ENCODE measurements at places on chromosomes 5 and 9.

DNA sequence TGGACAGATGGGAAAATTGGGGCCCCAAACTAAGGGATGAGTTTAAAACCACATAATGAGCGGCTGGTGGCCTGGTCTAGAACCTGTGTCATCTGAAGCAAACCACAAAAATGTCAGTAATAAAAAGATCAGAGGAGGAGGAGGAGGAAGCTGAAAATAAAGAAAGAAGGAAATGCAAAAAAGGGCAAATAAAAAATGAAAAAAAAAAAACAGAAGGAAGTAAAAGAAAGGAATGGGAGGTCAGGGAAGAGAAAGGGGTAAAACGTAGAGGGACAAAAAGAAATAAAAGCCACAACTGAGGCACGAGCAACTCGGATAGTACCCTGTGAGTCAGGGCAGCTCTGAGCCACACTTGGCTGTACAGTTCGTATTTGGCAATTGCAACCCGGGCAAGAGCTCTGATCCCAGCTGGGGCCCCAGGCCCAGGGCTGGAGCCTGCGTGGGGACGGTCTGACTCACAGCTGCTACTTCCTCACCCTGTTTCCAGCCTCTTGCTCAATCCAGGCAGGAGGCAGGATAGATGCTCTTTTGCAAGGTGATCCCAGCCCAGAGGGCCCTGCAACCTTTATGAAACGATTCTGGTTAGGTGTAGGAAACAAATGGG, 137.9 kb upstream of the TRIM32 start:
- no peak for DNase-seq

- no peak for DNase-seq
Observed at GRCh38 chr5:121031491-121031890, 567.4 kb downstream of the PRR16 start.

- no peak for DNase-seq
Observed at GRCh38 chr5:175335691-175336090, 108.3 kb downstream of the DRD1 start.

DNA sequence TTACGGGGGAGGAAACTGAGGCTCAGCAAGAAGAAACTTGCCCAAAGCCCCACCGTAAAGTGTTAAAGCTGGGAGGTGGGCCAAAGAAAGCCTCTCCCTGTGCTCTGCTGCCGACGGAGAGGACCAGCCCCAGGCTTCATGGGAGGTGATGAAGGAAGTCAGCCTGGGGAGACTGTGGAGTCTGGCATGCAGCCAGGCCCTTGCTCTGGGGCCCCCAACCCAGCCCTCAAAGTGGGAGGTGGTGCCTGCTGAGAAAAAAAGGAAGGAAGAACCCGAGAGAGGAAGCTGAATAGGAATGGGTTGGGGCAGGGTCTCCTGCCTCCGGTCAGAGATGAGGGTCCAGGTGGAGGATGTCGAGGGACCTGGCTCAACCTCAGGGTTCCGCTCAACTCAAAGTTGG, 3.8 kb downstream of the RNF44 start:
- no peak for DNase-seq

DNA sequence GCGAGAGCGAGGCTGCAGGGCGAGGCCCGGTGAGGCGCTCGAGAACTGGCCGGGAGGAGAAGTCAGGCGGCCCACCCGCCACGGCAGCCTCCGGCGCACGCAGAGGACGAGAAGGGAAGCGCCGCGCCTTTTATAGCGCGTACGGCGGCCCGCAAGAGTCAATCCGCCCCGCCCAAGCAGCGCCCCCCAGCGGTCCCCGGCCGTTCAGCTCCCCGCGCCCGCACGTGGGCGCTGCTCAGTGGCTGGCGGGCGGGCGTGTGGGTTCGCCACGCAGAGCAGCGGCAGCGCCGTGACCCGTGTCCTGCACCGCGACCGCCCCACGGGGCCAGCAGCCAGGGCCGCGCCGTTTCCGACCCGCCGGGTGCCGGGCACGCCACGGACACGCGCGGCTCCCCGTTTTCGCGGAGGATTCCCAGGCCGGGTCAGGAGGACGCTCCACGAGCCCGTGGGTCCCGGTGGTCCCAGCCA, 14.6 kb downstream of the LCN10 start:
- peak; percentile 91 for DNase-seq

DNA sequence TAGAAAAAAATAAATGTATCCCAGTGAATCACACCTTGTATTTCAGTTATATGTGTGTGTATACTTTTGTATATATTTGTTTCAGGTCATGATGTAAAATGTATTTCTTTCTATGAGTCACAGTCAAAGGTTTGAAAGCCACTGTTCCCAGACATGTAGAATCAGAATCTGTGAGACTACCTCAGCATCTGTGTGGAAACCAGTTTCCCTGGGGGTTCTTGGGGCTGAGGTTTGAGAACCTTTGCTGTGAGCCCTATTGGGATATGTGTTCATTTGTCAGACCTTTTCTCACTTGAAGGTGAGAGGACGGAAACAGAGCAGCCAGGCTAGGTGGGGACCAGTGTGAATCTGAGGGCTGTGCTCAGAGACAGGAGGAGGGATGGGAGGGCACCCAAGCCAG, 78.7 kb upstream of the SAP30L start:
- DNase-seq: no peak

DNA sequence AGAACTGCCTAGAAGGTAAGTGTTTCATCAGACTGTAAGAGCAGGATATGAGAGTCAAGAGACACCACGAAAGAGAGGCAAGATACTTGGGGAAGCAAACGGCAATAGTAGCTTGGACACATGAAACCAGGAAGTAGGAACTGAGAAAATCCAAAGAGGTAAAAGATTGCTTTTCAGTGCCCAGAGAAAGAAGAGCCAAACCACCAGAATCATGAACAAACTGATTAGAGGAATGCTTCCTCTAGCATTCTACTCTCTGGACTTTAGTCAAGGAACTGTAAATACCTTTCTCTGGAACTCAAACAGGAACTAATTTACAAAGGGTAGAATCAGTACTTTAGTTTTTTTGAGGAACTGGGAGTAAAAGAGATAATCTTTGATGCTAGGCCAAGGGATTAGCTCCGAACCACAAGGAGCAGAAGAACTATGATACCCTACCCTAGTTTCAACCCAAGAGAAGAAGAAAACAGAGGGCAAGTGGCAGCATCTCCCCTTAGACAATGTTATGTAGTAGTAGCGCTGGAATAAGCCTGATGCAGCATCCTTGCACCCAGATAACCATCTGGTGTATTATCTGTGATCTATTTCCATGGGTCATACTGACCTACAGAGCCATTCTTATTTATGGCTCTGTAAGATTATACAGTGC, 41.3 kb downstream of the EFCAB9 start:
- DNase-seq: no peak

DNA sequence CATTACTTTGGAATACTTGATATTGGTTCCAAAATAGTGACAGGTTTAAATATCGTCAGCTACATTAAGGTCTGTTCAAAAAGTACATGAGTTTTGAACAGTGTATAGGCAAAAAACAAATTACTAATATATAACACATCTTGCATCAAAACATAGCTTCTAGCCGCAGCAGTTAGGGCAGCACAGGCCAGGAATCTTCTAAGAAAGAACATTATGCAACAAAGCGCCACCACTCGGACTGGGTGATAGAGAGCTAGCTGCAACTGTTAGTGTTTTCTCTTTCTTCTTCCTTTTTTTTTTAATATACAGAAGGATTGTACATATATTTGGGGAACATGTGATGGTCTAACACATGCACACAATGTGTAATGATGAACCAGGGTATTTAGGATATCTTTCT, 504.5 kb downstream of the NR2F1-AS1 start:
- peak; percentile 32 for DNase-seq

GRCh38 chr5:124260921-124261515, 485.4 kb downstream of the ZNF608 start:
- DNase-seq: no peak

GRCh38 chr5:115463983-115464382, 80.6 kb downstream of the FEM1C start:
- DNase-seq: no peak

DNA sequence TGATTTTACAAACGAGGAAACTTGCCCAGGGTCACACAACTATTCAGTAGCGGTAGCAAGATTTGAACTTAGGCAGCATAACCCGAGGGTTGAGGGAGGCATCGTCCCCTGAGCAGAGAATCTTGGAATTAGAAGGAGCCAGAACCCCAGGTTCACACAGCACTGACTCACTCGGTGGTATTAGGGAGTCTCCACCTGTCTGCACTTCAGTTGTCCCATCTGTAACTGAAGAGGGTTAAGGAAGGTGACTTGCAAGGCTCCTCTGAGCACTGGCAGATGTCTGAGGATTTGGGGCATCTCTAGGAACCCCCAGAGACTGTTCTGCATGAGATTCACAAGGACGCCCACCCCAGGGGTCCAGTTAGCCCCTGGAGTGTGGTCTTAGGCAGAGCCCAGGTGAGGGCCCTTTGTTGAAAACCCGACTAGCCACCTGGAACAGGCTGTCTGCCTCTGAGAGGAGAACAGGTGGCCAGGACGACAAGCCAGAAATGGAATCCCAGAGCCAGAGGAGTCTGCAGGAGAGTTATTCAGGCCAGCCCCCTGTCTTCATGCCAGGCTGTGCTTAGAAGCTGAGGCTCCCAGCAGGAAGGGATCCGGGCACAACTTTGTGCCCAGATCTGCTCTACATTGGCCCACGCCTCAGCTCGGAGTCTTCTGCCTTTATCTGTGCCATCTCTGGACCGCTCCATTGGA, 50.0 kb upstream of the ORM1 start:
- peak; percentile 40 for DNase-seq

- DNase-seq: no peak
Observed at GRCh38 chr9:86253577-86253976, 5.9 kb downstream of the C9orf153 start.

GRCh38 chr5:171436804-171437285, 17.4 kb downstream of the FGF18 start:
- DNase-seq: no peak

- no peak for DNase-seq
Observed at GRCh38 chr5:127331890-127332649, 41.5 kb downstream of the MEGF10 start.

- no peak for DNase-seq
Observed at GRCh38 chr9:34037626-34038025, 11.1 kb downstream of the UBAP2 start.

- DNase-seq: peak; percentile 46
Observed at GRCh38 chr9:94921092-94921471, 194.6 kb downstream of the AOPEP start.

GRCh38 chr5:15943487-15943886, 236.1 kb downstream of the MARCHF11 start:
- no peak for DNase-seq

GRCh38 chr5:138849882-138850281, 25.3 kb downstream of the LRRTM2 start:
- no peak for DNase-seq

DNA sequence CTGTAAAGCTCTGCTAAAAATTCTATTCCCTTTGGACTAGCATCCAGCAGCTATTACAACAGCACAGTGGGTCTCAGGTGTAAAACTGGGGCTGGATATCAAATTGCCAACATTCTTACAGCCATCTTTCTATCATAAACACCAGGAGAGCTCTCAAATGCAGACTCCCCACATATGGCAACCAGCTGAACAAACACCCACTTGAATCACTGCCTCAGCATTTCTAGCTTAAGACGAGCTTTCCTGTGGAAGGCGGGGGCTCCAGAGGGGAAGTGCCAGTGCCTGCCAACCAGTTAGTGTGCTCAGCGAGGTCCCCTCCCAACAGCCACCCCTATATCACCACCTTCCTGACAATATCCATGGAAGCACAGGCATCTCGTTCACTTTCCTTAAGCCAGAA, 62.2 kb downstream of the IPPK start:
- DNase-seq: no peak

DNA sequence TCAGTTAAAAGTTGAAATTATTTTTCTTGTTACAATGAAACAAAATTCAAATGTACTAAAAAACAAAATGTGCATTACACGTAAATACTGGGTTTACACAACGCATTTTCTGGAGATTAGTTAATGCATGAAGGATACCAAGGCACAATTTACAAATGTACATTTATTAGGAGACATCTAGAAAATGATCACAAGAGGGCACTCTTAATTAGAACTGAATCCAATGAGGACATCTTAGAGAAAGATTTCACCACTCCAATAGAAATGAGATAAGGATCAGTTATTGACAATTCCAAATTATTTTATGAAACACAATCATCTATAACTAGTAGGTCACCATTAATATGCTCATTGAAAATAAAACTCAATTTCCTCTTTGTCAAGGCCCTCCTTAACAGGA, 36.6 kb upstream of the CDH12 start:
- DNase-seq: no peak

GRCh38 chr5:146967646-146968045, 89.1 kb upstream of the PPP2R2B start:
- no peak for DNase-seq
